ENCODE measurements at places on chromosomes 2 and 18. TPM values are rescaled to one million over a fixed set of nuclear protein-coding genes. Genes with fewer than 3 reads are reported as not detected.

DNA sequence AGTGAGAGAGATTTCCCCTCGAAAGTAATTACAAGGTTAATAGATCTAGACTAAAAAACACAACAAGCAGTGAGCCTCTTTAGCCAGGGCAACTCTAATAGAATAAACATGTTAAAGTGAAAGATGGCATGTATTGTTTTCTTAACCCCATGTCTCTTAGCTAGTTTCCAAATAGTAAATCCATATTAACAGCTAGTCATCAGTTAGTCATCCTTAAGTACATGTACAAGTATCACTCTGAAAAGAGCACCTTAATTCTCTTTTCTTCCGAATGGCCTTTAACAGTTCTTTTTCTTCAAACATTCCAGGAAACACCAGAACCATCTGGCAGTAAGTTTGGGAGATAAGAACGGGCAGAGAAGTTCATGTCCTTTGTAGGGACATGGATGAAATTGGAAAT lies 1480.0 kb downstream of the LRP1B start:
- peak; percentile 0 for DNase-seq

- peak; percentile 62 for DNase-seq
Measured at GRCh38 chr2:191811807-191812602, 34.9 kb downstream of the CAVIN2 start.

DNA sequence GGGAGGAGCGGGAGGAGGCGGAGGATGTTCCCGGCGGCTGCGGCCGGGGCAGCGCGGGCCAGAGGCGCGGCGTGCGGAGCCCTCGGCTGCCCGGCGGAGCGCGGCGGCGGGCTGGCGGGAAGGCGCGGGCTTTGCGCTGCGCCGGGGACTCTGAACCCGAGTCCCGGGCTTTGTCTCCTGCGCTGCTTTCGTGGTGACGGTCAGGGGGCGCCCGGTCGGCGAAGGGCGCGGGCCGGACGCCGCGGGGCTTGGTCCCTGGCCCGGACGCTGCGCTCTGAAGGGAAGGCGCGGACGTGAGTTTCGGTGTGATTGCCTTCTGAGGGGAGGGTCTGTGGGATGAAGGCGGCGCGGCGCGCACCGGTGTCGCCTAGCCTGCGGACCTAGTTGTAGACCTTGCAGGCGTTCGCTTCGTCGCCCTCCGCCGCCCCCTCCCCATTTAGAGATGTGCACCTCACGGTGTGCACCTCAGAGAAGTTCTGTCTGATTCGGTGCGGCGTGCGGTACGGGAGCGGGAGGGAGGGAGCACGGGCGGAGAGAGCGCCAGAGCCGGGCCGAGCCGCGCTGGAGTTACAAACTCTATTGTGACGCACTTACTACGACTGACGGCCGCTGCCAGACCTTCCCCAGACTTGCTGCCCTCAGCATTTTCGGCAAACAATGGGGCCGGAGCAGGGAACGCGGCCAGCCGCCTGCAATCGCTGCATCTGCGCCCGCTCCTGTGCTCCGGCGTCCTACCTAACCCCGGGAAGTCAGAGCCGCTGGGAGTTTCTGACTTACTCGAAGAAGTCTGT lies 2.1 kb downstream of the BCL2L11 start:
- peak; percentile 77 for DNase-seq

DNA sequence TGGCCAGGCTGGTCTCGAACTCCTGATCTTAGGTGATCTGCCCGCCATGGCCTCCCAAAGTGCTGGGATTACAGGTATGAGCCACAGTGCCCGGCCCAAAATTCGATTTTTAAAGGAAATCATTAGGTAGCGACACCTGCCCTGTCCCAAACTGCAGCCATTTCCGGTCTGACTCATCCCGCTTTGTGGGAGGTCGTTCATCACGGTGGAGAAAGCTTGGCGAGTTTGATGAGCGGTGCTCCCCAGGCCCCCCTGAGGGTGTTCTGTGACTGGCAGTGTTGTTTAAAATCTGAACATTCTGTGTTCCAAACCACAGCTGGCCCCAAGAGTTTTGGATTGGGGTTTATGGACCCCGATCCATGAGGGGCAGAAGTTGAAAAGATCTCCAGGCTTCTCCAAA lies 53.0 kb upstream of the GLI2 start:
- peak; percentile 61 for DNase-seq

DNA sequence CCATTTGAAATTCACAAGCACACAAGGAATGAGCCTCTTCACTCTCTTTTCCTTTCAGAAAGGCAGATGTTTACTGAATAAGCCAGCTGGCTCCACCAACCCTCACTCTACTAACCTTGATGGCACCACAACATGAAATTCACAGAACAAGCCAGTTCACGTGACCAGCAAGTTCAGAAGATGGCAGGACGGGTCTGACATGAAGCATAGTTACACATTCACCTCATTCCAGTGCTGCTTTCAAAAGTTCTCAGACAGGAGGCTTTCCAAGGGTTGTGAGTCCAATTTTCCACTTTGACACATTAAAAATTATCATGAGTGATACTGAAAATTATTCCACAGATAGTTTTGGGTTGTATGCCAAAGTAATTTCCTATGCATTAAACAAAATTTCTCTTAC lies 74.2 kb upstream of the MBOAT2 start:
- DNase-seq = no peak

DNA sequence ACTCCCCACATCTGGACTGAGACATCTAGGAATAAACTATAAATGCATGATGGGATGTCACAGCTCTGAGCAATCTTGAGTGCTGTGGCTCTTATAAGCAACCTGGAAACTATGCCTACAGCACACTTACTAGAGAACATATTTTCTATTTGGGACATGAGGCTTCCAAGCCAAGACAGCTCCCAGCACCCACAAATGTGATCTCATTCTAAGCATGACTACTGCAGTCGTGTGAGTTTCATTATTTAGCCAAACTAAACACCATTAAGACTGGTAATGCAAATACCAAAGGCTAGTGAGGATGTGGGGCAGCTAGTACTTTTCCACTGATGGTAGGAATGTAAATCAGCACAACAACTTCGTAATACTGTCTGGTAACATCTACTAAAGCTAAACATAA lies 72.5 kb downstream of the RTTN start:
- DNase-seq = peak; percentile 88

GRCh38 chr2:241741016-241741415 lies 6.6 kb downstream of the D2HGDH start:
- peak; percentile 77 for DNase-seq

DNA sequence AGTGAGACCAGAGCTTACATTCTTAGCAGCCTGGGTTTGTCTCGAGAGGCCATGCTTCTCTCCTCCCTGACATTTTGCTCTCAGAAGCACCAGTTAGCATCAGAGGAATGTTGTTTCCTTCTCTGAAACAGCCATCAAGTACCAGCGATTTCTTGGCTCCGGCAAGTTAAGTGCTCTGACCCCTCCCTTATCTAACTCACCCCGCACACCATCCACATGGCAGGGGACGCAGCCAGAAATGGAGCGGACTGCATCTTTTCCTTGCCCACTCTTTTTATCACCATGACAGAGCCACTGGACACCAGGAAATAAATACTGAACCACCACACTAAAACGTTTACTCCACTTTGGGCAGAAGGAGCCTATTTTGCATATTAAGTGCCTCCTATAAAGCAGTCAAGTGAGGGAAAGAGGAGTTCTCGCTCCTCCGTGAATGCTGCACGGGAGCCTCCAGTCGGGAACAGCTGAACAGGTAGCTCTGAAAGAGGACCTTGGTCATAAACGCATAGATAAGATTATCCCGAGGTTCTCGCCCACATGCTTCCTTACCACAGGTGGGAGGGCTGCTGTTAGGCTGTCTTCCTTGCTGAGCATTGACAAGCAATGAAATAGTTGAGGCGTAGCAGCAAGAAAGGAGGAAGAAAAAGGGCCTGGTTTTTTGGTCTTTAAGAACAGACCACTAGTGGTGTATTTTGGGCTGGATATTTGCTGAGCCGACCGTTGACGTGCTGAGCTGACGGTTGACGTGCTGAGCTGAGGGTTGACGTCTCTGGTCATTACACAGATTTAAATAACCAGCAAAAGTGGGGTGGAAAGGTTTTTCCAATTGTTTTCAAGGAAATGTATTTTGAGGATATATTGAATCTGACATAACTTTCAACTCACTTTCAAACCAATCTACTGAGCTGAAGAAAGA lies 71.4 kb upstream of the ITGB6 start:
- no peak for DNase-seq

GRCh38 chr18:49565101-49565500 lies 3.2 kb downstream of the LIPG start:
- DNase-seq = no peak

- no peak for DNase-seq
Measured at GRCh38 chr18:33444709-33445108, 4.2 kb upstream of the CCDC178 start.

GRCh38 chr2:186588940-186589611 lies 780 bp upstream of the ITGAV start:
- no peak for DNase-seq

GEN1 gene
- total RNA-seq = 7.1 TPM

TFPI gene
- total RNA-seq = 74.7 TPM

LCT gene
- not detected for total RNA-seq

AQP4 gene
- not detected for total RNA-seq

COQ10B gene
- total RNA-seq = 55.0 TPM

POTEF gene
- total RNA-seq = not detected

MC5R gene
- total RNA-seq = not detected
